ENCODE measurements at places on chromosomes 2 and 18.

- no peak for DNase-seq
Observed at GRCh38 chr2:6739547-6739946, 126.2 kb downstream of the CMPK2 start.

- DNase-seq = no peak
Observed at GRCh38 chr18:57881818-57882413, 78.8 kb upstream of the ATP8B1 start.

DNA sequence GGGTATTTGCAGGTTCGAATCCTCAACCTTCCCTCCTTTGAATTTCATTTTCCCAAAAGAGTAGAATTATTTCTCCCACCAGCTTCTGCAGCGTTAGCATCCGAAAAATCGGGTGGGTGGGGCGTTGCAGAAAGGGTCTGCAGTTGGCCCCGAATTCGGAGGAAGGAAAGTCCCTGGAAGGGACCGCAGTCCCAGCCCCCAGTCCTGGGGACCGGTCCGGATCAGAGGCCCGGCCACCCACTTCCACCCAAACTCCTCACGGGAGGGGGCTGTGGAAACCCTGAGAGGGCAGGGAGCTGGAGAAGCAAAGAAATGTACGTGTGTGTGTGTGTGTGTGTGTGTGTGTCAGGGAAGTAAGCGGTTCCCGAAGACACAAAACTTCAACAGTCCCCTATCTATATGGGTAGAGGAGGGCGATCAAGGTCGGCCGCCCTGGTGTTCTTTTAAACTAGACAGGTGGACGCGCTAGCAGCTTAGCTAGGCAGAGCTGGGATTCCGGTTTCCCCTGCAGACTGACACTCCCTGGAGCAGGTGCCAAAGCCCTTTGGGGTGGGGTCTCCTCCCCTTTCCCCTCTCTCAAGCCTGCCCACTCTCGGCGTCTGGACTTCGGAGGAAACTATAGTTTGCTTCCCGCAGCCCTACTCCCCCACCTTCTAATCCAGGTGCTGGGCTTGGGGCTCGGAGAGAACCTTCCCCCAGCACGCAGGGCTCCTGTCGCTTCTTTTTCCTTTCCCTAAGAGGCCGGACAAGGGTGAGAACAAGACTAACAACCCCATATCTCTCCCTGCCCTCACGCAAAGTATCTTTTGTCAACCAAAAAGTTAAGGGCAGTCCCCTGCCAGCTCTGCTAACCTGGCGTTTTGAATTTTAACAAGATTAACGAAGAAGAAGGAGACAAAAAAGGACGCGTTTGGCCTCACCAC lies 4.8 kb upstream of the ONECUT2 start:
- DNase-seq = no peak

DNA sequence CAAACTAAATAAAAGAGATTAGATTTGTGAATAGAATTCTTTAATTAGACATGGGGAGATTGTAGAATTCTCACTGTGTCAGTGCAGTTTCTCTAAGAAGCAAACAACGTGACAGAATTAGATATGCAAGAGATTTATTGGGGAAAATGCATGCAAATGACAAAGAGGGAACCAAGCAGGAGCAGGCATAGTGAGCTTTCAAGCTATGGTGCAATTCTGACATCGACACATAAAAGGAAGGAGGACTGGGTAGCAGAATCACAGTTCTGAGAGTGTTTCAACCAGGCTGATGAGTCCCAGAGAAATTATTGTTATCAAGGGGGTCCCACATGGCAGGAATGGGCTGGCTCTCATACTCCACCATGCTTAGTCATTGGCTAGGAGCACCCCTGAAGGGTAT lies 338.4 kb downstream of the FIGN start:
- DNase-seq = no peak

GRCh38 chr18:30142248-30142647 lies 900.3 kb downstream of the DSC3 start:
- DNase-seq = no peak

- DNase-seq = no peak
Observed at GRCh38 chr2:85601771-85602475, 575 bp downstream of the TMEM150A start.

GRCh38 chr2:28663359-28663758 lies 88.3 kb upstream of the PPP1CB start:
- DNase-seq = no peak

- no peak for DNase-seq
Observed at GRCh38 chr2:100831831-100832230, 11.9 kb downstream of the NPAS2 start.

DNA sequence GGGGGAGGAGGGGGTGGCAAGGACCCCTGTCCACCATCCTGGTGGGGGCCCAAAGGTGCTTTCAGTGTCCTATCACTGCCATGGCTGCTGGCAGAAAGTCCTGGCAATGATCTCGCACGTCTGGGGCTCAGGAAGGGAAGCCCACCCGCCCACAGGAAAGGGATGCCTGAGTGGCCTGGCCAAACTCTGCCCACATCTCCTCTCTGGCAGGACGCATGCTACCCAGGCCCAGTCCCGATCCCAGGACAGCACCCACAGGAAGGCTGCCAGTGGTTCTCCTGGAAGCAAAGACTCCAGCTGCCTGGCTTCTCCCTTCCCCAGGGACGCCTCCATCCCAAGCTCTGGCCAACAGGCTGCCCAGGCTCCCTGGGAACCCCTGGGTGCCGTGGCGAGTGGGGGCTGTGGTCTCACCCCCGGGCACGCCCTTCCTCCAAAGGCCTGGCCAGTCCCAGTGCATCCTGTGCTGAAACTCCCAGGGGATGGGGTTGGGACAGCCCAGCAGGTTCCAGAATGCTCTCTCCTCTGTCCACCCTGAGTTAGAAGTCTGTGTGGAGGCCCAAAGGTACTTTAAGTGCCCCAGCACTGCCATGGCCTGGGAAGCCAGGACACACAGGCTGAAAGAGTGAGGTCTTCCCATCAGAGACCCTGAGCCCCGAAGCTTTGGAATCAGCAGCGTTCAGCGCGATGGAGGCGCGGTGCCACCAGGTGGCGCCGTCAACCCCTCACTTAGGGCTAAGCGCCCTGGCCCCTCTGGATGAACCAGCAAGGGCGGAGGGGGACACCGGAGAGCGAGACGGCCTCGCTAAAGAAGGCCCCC lies 29.8 kb upstream of the TAF1B start:
- DNase-seq = peak; percentile 60

DNA sequence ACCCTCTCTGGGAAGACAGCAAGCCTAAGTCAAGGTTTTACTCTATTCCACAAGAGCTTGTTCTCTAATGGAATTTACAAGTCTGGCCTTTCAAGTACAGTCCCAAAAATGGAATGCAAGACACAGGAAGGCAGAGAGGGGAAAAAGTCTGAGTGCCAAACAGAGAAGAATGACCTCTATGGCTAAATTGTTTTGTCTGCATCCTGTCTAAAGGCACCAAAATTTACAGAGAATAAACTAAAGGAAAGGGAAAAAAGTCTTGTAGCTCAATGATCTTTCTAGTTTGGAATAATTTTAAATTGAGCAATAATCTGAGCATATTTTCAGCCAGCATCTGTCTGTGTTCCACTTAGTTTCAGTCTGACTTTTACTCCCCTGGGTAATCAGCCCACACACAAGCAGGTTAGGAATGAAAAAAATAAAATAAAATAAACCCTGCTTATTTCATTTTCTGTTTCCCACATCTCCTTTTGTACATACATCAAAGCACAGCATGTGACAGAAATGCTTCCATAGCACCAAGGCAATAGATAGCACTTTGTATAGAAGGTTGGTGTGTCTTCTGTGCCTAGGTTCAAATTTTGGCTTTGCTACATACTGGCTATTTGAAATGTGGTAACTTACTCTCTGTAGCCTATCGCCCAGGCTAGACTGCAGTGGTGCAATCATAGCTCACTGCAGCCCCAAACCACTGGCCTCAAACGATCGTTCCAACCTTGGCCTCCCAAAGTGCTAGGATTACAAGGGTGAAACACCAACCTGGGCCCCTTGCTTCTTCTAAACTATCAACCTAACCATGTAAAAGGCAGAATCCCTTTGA lies 105.1 kb downstream of the SLC8A1 start:
- no peak for DNase-seq

GRCh38 chr2:221400411-221400810 lies 171.7 kb downstream of the EPHA4 start:
- DNase-seq = no peak

- no peak for DNase-seq
Observed at GRCh38 chr18:24502667-24503523, 42.5 kb downstream of the HRH4 start.

GRCh38 chr2:47617028-47617427 lies 165.9 kb upstream of the MSH6 start:
- no peak for DNase-seq

- no peak for DNase-seq
Observed at GRCh38 chr2:199273042-199273511, 184.7 kb downstream of the SATB2 start.

DNA sequence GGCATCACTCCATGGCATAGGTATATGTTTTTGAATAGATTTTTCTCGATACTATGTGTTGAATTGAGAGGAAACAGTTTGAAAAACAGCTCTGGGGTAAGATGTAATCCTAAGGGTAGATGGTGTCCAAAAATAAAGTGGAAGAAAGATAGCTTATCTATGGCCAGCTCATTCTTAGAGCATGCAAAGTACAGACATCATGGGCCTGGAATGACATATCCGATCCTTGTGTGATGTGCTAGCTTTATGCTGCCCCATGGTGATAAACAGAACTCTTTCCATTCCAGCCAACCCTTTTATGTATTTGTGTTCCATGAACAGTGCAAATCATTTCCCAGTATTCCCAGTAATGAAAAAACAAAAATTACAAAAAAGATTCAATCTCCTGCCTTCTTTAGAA lies 390.2 kb upstream of the NXPH2 start:
- no peak for DNase-seq

GRCh38 chr18:12394428-12394827 lies 13.3 kb upstream of the PRELID3A start:
- DNase-seq = no peak

DNA sequence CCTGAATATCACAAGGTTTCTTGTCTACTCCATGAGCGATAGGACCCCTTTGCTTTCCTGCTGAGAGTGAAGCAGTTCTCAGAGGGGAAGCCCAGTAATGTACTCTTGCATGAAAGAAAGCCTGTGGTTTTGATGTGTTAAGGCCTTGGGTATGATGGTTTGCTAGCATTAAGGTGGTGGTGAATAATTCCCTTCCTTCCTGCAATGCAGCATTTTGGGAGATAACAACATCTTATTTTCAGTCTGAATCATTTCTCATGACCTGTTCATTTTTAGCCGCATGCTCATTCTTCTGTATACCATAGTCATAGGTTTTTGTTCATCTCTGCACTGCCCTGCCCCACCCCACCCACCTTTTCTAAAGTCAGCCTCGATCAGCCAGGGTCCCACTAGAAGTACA lies 66.2 kb downstream of the HNMT start:
- DNase-seq = no peak

DNA sequence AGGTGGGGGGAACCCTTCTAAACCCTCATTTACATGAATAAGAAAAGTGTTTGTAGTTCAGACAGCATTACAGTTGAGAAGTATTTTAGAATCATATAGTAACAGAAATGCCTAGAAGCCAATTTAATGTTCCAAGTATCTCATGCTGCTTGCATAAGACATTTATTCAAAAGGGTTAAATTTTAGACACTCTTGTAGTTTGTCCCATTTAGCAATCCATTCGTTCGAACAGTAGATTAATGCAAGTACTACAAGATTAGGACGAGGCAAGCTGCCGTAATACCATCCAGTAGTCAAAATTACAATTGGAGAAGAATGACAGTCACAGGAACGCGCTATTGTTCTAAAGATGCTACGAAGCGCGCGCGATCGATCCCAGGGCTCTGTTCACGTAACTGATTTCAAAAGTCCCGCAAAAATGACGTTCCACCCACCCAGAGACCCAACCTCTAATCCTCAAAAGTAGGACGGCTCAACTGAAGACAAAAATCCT lies 1.2 kb downstream of the TMEM237 start:
- DNase-seq = no peak

DNA sequence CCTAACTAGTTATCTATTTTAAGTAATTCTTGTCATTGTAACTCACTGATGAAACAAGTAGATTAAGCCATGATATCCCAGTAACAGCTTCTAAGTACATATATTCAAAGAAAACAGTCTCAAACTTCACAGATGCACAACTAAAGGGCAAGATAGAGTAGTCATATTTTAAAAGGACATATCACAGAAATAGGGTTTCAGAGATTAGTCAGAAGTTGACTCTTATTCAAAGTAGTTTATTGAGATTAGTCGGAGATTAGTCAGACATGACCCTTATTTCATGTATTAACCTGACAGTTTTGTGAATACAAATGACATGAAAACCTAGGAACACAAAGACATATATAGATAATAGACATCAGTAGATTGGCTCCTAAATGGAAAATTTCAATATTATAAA lies 15.9 kb upstream of the CHAC2 start:
- no peak for DNase-seq

DNA sequence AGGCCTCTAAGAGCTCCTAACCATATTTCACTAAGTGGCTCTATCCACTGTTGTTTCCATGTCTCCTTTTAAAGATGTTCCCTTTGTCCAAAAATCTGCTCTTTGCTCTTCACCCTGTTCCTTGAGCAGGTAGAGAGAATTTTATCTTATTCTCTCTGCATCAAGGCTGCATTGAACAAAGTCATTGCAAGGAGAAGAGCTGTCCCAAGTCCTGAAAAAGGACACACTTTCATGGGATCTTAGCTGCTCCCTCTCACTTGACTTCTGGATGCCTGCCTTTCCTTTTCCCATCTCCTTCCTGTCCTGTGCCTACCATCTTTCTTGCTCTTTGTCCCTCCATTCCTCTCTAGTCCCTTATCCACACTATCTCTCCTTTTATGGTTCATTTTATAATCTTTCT lies 235.2 kb upstream of the THSD7B start:
- DNase-seq = no peak

DNA sequence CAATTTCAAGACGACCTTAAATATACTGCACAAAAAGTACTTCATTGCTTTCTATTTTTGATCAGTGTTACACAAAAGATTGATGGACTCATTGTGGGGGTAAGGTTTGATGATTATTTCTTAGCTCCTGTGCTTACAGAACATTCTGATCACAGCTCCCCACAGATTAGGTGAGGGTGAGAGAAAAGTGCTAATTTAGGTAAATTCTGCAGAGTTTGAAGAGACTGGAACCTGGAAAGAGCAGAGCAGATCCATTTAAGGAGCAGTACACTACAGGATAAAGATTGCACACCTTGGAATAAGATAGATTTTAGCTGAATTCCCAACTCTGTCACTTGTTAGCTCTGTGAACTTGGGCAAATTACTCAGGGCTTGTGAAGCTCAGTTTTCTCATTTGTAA lies 291.9 kb upstream of the CDH7 start:
- DNase-seq = no peak

DNA sequence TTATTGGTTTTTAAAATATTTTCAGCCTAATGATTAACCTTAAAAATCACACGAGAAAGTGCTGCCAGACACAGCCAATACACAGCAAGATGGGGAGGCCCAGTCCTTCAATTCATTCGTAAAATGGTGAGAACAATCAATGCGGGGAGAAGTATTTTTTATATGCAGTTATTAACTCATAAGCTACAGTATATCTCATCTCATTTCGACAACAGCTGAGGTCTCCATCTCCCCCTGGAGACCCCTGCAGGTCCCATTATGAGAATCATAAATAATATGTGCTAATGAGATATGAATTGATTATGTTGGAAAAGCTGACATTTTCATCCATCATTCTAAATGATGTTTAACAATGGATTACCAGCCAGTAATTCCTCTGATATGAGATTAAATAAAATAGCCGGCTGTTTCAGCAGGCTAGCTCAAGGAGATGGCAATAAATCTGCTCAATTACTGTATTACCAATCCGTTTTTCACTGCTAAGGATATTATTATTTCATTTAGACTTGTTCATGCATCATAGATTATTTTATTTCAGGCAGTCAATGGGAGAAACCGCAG lies 535.8 kb downstream of the GALR1 start:
- DNase-seq = no peak

GRCh38 chr2:47152803-47153202 lies 2.3 kb downstream of the STPG4 start:
- DNase-seq = no peak
